Fibroblast of skin of scalp (primary cell): ENCODE measurements at places on chromosomes 7 and 10.

DNA sequence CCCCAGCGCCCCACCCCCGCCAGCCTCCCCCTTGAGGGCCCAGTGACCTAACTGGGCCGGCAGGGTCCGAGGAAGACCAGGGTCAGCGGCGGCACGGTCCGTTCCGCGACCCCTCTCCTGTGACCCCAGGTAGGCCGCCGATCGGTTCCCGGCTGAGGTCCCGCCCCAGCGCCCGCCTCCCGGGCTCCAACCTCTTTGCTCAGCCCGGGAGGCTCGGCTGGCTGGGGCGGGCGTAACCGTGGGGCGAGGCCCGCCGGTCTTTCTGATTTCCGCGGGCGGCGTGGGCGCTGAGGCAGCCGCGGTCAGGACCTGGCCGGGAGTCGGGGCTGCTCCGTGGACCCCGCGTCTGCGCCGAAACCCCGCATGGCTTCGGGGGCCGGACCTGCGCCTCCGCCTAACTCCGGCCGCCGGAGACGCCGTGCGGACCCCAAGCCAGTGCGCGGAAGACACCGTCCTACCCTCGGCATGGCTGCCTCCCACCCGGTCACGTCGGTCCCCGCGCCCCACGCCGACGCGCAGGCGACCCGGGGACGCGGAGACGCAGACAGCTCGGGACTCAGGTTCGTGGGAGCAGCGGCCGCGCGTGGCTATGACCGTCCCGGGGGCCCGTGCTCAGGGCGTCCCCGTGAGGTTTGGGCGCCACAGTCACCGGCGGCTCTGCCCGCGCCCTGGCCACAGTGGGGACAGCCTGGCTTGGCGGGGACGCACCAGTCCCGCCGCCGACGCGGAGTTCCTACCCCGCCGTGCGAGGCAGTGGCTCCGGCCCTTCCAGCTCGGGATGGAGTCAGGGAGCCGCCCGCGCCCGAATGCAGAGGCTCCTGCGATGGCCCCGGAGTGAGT is 1.0 kb upstream of the VENTX start:
- DNase-seq: no peak

DNA sequence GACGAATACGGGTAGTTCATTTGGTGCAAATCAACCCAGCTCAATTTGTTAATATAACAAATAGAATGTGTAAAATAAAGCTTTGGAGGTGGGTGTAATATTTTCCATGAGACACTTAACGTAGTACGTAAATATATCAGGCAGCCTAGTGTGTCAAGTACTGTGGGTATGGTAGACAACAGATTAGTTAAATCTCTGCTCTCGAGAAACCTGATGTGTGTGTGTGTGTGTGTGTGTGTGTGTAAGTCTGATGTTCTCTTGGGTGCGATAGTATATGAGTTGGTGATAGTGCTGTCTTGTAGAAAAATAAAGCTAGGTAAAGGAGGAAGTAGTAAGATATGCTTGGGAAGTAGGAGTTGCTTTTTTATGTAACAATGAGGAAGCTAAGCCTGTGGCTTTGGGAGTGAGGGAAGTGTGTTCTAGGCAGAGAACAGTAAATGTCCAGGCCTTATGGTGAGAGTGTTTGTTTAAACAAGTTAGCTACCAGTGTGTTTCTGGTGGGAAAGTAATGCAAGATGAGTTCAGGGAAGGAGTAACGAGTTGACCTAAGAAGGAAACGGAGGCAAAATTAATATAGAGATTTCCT is 26.1 kb downstream of the WAC start:
- no peak for DNase-seq

GRCh38 chr7:112410092-112410491 is 40.2 kb upstream of the IFRD1 start:
- DNase-seq: peak; percentile 50

GRCh38 chr7:131045526-131045925 is 282.1 kb upstream of the MKLN1 start:
- DNase-seq: no peak

DNA sequence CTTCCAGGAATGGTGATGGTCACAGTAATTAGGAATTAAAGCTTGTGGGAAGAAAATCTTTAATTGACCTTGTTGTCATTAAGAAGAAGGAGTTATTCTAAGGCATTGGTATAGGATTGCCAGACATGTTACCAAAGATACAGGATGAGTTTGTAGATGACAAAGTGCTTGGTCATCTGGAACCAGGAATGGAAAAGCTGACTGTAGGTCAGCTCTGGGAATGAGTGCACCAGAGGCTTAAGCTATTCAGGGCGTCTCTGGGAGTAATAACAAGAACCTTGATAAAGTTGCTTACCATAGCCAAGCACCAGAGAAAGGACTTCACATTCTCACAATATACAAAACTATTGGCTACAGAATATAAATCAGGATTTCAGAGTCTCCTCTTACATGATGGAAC is 89.0 kb downstream of the PHTF2 start:
- peak; percentile 78 for DNase-seq

DNA sequence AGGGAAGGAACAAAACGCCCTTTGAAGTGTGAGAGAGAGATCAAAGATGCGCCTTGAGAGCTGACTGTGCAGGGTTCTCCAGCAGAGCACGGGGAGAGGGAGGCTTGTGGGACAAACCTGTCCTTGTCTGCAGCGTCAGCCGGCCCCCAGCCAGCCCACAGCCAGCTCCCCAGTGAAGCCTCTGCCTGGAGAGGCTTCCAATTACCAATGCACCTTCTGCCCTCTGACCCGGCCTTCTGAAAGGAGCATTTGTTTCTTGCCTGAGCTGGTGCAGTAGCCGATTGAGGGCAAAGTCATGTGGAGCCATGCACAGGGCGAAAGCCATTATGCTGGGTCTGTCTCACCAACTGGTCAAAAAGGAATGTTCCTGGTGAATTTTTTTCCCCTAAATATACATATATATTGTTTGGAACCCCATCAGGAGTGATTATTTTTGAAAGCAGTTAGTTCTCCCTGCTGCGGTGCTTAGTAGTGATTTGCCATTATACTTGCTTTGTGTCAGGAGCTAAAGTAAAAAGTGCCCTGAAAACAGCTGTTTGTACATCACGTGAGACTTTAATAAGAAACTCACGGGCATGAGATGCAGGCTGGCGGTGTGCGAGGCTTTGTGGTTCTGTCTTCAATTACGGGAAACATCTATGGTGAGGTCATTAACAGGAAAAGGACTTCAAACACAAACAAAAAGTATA is 268.6 kb downstream of the KLF6 start:
- DNase-seq: peak; percentile 70

- no peak for DNase-seq
Observed at GRCh38 chr10:4151466-4151865, 366.5 kb upstream of the KLF6 start.

- DNase-seq: no peak
Observed at GRCh38 chr7:77157446-77157845, 35.0 kb downstream of the CCDC146 start.

GRCh38 chr7:99305473-99306260 is 20.0 kb upstream of the ARPC1A start:
- no peak for DNase-seq

- DNase-seq: peak; percentile 93
Observed at GRCh38 chr10:80154978-80155695, 22.6 kb downstream of the PLAC9 start.
